ENCODE measurements at places on chromosomes 1 and 21.

DNA sequence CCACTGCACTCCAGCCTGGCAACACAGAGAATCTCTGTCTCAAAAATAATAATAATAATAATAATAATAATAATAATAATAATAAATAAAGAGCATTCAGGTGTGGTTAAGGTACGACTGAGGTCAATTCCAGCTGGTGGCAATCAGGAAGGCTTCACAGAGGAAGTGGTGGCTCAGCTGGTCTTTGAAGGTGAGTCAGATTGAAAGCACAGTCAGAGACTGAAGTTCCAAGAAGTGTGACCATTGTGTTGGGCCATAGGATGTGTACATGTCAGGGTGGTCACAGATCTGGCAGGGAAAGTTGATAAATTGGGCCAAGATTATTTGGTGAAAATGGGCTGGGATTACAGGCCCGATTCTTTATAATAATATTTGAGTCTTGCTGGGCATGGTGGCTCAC is 31.0 kb upstream of the MED18 start:
- no peak for DNase-seq

- DNase-seq = peak; percentile 73
Measured at GRCh38 chr1:70487910-70488665, 77.0 kb downstream of the CTH start.

DNA sequence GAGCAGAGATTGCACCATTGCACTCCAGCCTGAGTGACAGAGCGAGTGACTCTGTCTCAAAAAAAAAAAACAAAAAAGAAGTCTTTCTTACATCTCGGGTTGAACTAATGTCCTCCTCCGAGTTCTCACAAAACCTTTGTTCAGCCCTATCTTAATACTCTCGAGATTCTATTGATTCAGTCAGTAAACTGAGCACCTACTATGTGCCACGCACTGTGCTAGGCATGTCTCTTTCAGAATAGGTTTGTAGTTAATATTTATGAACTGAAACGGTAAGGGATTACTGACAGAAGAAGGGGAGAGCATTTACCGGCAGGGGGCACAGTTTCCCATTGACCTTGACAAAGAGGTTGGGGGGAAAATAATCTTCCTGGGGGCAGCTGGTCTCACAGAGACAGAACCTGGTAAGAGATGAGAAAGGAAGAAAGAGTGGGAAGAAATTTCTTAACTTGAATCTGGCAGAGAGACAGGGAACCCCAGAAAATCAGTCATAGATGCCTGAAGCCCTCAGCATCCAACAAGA is 3.4 kb downstream of the PIAS3 start:
- DNase-seq = no peak

- DNase-seq = no peak
Measured at GRCh38 chr1:206679738-206680211, 4.9 kb upstream of the MAPKAPK2 start.

- DNase-seq = peak; percentile 3
Measured at GRCh38 chr1:72635719-72636118, 353.4 kb upstream of the NEGR1 start.

Data from hematopoietic multipotent progenitor cell treated with erythropoietin and hydrocortisone succinate and interleukin-3 and kit ligand, for 8 days (in vitro differentiated cells).